ENCODE measurements at places on chromosomes 5 and 9. TPM values are rescaled to one million over a fixed set of nuclear protein-coding genes. Genes with fewer than 3 reads are reported as not detected.

The C5orf58 gene
- not detected for total RNA-seq

The ADRB2 gene
- 0.11 TPM for total RNA-seq

DNA sequence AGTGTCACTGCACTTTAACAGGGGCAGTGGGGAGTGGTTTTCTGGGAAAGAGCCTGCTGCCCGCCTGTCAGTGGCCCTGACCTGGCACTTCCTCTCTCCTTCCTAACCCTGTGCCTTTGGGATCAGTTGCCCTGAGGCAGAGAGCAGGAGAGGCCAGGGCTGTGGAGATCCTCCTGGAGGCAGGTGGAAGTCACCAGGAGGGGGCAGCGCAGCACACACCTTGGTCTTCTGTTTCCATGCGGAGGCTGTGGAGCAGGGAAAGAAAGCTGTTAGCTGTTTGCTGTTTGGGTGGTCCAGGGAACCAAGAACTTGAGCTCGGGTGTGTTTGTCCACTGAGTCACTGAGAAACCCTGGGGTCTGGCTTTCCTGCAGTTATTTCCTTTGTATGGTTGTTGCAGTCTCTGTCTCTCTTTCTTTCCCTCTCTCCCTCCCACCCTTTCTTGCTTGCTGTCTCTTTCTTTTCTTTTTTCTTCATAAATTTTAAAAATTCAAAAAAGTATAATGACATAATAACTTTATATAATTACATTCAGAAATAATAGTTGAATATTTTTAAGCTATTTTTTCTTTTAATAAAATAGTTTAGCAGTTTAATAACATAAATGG lies 28.1 kb downstream of the NTRK2 start:
- DNase-seq, result no peak

- no peak for DNase-seq
Measured at GRCh38 chr9:70576116-70576515, 161.7 kb upstream of the KLF9 start.

The PCDHB3 gene
- not detected for total RNA-seq

GRCh38 chr5:167452136-167452535 lies 839.3 kb upstream of the WWC1 start:
- DNase-seq, result no peak

GRCh38 chr5:123671042-123671441 lies 159.1 kb downstream of the CSNK1G3 start:
- DNase-seq, result no peak

DNA sequence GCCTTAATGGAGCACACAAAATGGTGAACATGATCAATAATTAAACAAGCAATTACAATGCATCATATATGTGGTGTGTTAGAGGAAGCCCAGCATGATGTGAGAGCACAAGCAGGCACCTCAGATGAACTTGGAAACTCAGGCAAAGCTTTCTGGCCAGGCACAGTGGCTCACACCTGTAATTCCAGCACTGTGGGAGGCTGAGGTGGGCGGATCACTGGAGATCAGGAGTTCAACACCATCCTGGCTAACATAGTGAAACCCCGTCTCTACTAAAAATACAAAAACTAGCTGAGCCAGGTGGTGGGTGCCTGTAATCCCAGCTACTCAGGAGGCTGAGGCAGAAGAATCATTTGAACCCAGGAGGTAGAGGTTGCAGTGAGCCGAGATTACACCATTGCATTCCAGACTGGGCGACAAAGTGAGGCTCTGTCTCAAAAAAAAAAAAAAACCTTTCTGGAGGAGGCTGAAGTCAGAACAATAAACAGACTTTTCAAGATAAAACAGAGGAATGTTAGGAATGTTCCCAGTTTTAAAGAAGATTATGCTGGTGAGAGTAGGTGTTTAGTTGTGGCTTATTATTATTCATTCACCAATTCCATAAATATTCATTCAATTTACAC lies 159.4 kb downstream of the CEMIP2 start:
- DNase-seq, result no peak

GRCh38 chr9:23644326-23644725 lies 181.7 kb downstream of the ELAVL2 start:
- no peak for DNase-seq
